ENCODE measurements at places on chromosomes 11 and 22.
A peak's percentile ranks its signal among the peaks of the same experiment; 100 is the strongest.

GRCh38 chr11:68022531-68022930 lies 8.0 kb upstream of the NDUFS8 start:
- no peak for DNase-seq

GRCh38 chr11:107619926-107620325 lies 29.0 kb downstream of the ELMOD1 start:
- no peak for DNase-seq

GRCh38 chr11:76739798-76740197 lies 43.4 kb upstream of the TSKU start:
- no peak for DNase-seq

DNA sequence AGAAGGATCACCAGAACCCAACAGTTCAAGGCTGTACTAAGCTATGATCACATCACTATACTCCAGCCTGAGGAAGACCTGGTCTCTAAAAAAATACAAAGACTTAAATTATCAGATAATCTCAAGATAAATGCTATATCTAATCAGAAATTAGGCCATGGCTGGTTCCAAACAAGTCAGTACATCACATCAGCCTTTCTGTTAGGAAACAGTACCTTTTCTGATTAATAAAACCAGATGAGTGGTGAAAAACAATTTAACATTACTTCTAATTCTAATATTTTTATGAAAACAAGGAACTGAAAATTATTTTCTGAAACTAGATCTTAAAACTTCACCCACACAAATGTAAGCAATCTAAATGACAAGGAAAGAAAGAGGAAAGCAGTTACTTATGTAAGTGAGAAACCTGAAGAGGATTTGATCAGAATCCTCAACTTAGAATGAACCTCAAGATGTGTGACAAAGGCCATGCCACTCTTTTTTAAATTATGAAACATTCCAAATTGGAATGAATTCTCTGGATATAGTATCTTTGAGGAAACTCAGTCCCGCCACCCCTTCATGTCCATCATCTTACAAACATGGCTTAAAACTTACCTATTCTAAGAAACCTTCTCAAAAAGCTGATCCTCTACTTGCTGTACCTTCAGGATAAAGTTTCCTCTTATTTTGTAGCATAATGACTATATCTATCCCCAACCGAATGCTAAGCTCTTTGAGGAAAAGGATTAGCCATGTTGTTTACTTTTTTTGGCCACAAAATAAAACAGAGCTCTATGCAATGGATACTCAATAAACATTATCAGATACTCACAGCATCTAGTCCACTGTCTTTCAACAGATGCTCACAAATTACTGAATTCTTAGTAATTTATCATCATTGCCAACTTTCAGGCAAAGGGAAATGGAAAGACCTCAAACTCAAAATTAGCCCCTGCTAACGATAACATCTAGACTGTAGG lies 132.0 kb downstream of the MRTFA start:
- no peak for DNase-seq

- DNase-seq: no peak
Measured at GRCh38 chr11:102179371-102179770, 69.1 kb downstream of the YAP1 start.

GRCh38 chr11:17443423-17443822 lies 33.2 kb downstream of the ABCC8 start:
- DNase-seq: no peak

DNA sequence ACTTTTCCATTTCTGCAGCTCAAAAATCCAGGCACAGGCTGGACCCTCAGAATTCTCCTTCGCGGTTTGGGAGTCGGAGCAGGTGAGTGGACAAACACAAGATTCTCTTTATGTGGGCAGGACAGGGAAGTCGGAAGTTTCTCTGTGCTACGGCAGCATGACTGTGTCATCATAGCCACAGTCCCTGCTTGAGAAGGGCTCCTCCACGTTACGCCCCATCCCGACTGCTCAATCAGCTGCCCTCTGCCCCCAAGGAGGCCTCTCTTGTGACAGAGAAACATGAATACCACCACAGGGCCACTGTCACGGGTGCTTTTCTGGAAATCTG lies 89.0 kb upstream of the SHISAL1 start:
- DNase-seq: no peak

GRCh38 chr22:48802576-48802975 lies 1025.1 kb downstream of the BRD1 start:
- DNase-seq: no peak

GRCh38 chr22:39453765-39454378 lies 2.9 kb upstream of the MGAT3 start:
- DNase-seq: no peak

- DNase-seq: no peak
Measured at GRCh38 chr11:126474220-126474619, 118.7 kb downstream of the ST3GAL4 start.

DNA sequence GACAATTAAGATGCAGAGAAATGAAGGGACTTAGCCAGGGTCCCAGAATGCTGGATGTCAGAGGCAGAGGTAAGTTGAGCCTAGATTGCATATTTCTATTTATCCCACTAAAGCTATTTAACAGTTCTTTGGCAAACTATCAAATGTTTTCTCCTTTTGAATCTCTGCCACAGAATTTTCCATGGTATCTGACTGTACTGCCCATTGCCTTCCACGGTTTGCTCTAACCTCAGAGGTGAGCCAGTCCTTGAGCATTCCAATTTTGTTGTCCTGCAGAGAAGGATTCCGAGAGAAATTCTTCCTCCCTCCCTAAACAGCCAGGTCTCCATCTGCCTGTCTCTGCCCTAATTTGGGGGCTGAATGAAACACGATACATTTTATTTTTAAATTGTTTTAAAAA lies 368.3 kb upstream of the SYN3 start:
- no peak for DNase-seq

DNA sequence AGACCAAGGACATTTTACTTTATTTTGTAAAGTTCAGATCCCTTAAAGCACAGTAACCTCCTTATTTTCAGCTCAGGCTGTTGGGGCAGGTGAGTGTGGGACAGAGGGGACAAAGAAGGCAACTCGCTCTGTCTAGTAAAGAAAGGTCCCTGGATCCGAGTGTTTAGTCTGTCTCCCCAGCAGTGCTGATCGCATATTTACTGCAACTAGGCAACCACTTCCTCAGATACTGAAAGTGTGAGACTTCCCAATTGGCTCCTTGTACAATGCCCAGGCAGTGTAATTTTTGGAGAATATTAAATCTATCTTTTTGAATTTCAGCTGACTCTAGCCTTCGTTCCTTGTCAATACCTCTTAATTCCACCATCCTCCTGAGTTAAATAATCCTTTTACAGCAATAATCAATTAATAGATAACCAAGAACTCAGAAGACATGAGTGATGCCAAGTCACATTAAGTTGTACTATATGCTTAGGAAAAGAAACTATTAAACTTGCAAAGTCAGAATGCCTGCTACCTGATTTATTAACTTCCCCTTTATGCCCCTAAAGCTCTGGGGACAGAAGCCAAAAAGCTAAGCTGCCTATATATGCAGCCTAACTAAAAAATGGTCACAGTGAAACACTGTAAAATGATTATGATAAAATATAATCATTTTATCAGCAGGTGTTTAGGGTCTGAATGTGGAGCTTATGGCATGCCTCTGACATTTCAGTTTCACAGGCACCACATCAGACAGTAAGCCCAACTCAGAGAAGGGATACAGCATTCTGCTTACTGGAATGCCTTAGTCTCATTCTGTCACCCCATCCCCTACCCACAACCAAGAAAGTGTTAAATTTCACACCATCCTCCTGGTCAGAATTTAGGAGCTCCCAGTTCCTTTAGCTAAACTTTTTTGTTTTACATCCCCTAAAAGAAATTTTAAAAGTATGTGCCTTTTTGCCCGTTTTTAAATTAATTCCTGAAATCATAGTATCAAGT lies 138.7 kb downstream of the TRIM44 start:
- DNase-seq: no peak

- DNase-seq: no peak
Measured at GRCh38 chr11:9462806-9463537, 2.2 kb downstream of the ZNF143 start.

DNA sequence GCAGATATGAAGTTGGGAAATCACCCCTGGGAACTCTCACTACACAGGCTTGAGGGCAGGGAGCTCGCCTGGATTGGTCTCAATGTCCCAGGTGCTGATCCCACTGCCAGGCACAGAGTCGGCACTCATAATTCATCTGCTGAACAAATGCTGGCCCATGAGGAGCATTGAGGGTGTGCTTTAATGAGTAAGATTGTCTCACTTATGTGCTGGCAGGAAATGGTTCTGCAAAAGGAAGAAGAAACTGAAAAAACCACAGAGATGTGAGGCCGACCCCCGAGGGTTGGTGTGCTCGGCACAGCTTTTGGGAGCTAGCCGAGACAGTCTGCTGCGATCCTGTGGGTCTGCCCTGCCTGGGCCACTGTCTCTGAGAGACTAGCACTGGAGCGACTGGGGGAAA lies 9.4 kb downstream of the PLAAT2 start:
- no peak for DNase-seq

- no peak for DNase-seq
Measured at GRCh38 chr11:94521684-94522083, 9.4 kb downstream of the C11orf97 start.

GRCh38 chr22:24437091-24437490 lies 9.7 kb downstream of the ADORA2A start:
- DNase-seq: no peak

- DNase-seq: no peak
Measured at GRCh38 chr11:980438-981357, 55.0 kb downstream of the AP2A2 start.

- no peak for DNase-seq
Measured at GRCh38 chr11:62832336-62833234, at the start of gene TEX54. TSS of gene TEX54 (minus strand) at chr11:62832841.

- DNase-seq: no peak
Measured at GRCh38 chr11:90532125-90532524, 309.3 kb upstream of the CHORDC1 start.

- peak; percentile 7 for DNase-seq
Measured at GRCh38 chr11:59429924-59430516, 3.8 kb upstream of the OR5A2 start.

- no peak for DNase-seq
Measured at GRCh38 chr11:113188371-113188834, 126.0 kb upstream of the TTC12 start.

- DNase-seq: no peak
Measured at GRCh38 chr22:45784357-45785277, 113.0 kb downstream of the ATXN10 start.

- DNase-seq: no peak
Measured at GRCh38 chr11:9566561-9567063, 6.9 kb upstream of the WEE1 start.

- DNase-seq: no peak
Measured at GRCh38 chr11:4164884-4165590, 70.4 kb downstream of the RRM1 start.

DNA sequence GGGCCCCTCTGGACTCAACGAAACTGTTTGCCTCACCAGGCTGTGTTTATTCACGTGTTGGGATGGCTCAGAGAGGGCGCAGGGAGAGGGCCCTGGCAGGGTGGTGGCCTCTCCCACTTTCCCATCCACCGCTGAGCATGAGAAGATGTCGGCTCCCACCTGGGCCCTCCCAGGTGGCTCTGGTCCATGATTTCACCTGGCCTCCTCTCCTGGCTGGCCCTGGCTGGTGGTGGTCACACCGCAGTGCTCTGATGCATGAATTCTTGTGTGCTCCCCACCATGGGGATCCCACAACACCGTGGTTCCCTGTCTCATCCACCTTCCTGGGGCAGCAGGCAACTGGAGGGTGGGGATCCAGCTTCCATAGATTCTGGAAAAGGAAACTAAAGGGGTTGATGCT lies 13.4 kb downstream of the RTL6 start:
- no peak for DNase-seq

GRCh38 chr22:47460861-47461260 lies 698.4 kb downstream of the TBC1D22A start:
- no peak for DNase-seq

DNA sequence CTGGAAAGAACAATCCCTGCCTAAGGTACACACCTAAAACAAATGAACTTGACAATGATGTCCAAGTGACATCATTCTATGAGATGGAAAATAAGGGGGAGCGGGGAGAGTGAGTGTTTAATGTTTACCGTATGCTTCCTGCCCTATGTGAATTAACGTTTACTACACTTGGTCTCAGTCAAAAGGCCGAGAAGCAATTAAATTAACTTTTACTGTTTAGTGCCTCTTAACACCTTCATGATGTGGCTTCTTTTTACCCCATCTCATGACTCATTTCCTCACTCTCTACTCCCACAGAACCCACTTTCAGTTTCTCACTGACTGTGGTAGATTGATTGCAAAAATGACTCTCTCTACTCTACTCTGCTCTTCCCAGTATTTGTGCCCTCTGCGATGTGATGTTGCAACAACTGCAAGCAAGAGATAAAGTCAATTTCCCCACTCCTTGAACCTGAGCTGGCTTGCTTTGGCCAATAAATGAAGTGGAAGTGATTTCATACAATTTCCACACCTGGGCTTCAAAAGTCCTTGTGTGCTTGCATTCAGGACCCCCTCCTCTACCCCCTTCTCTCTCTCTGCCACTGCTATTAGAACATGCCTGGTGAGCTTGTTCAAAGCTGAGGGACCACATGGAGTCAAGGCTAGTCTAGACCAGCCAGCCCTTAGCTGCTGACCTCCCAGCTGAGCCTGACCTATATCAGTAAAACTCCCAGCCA lies 11.6 kb upstream of the ALKBH3 start:
- no peak for DNase-seq

GRCh38 chr11:59689015-59689414 lies 20.2 kb upstream of the PATL1 start:
- no peak for DNase-seq

DNA sequence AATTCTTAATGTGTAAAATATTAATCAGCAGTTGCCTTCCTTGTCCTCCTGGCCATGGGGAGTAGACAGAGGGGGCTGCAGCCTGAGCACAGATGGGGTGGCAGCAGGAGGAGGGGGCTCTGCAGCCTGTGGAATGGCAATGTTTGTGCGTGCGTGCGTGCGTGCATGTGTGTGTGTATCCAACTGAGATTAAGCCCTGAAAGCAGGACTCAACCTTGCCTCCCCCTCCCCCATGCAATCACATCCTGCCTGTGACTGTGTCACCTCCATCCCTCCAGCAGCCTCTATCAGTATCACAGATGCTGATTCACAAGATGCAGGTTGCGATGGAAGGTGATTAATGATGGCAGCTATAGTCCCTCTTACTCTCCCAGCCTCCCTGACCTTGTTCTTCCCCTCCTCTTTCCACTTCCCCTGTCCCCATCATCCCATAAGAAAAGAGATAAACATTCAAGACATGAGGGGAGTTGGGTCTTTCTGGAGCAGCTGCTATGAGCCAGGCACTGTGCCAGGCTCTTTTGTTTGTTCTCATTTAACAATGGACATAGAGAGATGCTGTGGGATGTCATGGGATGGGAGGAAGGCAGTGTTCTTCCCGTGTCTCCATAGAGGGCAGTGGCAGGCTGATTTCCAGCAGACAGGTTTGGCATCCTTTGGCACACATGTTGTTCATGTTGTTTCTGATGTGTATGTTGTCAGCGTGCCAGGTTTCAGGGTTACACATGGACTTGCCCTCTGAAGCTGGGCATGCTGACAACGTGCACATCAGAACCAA lies 43.8 kb upstream of the NECTIN1 start:
- no peak for DNase-seq

- no peak for DNase-seq
Measured at GRCh38 chr11:61967924-61968757, 707 bp upstream of the FTH1 start.
